ENCODE measurements at places on chromosomes 12 and 14.

DNA sequence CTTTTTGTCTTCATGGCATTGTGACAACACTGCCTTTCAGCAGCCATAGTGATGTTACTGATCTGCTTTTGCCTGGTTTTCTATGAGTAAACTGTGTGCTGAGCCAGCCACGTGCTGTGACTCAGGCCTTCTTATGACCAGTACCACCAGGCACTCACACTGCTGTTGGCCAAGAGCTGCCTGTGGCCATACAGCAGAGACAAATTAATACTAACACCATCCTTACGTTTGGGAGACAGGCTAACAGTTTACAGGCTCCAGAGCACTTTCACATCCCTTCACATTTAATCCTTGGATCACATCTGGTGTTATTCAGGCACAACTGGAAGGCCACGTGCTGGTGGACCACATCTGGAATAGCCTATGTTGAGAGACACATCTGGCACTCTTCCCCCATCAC is 377.9 kb downstream of the CCDC91 start:
- no peak for DNase-seq

GRCh38 chr12:52650520-52651081 is 1.4 kb downstream of the KRT2 start:
- DNase-seq: no peak

DNA sequence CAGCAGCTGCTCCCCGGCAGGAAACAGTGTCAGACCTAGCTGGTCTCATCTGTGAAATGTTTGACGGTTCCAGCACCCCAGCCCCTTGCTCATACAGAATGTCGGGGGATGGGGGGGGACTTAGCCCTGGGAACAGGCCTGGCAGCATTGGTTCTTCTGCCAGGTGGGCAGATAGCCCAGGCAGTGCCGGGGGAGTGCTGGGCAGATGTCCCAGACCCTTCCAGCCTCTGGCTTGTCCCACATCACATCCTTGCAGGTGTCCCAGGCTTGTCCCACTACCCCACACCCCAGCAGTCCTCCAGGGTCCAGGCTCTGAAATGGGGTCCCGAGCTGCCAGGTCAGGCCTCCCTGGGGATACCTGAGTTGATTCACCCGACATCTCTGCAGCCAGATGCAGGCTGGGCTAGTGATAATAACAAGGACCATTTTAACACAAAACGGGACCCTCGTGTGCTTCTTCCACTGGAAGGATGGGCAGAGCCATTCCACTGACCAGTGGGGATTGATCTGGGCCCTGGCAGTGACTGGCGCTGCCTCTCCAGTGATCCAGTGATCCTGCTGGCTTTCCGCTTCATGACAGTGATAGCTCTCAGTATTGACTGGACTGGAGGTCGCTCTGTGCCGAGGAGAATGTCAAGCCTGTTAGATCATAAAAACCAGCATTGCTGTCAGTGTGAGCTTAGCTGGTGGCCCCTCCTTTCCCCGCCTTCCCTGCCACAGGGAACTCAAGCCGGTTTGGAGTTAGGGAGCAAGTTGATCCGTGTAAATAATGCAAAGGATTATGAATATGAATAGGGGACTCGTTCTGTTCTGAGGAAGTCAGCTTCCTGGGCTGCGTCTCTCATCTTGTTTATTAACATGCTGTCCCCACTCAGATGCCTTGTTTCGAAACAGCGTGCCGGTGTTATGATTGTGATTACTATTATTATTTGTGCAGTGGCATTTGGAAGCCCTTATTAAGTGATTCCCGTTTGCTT is 180.6 kb downstream of the AACS start:
- no peak for DNase-seq

DNA sequence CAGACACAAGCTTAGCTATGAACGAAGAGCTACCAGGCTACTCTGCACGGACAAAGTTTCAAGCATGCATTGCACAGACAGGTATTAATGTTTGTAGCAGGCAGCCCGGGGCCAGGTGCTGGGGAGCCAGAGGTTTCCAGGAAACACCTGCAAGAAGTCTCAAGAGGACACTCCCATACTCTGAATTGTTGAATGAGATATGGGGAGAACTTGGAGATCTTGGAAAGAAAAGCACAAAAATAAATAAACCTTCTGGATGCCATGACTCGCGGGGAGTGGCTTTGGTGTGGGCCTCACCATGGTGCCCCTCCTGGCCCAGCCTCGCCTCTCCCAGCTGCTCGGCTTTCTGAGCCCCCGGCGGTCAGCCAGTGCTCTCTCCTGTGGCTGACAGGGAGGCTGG is 186.8 kb downstream of the TTC7B start:
- peak; percentile 28 for DNase-seq

DNA sequence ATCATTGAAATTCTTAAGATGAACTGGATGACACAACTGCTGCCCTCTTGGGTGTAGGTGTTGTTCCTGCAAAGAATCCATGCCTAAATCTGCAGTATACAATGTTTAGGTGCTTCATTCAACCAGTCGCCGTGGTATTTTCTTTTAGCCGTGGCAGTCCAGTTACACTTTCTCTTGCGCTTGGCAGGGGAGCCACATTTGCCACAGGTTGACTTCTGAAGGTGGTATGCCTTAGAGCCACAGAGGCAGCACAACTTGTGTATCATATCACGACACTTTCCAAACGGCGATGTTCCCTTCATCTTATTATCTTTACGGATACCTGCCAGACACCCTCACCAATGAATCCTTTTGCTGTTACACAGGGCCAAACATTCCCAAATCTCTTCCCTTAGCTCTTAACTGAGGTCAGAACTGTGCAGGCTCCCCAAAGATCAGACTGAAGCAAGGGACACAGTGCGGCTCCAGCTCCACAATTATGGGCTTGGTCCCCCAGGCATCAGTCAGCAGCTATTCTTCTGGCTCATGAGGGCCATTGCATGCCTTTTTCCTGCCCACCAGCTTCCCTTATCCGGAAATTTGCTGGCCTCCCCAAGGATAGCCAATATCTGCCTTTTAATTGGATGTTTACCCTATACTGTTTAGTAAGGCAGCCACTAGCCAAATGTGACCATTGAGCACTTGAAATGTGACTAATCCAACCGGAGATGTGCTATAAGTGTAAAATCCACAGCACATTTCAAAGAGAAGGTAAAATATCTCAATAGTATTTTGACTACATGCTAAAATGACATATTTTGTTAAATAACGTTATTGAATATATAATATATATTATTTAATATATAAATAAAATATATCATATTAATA is 50.7 kb downstream of the SENP1 start:
- DNase-seq: no peak

- no peak for DNase-seq
These were observed 267.0 kb downstream of the CPNE8 start for GRCh38 chr12:38638401-38638800.

DNA sequence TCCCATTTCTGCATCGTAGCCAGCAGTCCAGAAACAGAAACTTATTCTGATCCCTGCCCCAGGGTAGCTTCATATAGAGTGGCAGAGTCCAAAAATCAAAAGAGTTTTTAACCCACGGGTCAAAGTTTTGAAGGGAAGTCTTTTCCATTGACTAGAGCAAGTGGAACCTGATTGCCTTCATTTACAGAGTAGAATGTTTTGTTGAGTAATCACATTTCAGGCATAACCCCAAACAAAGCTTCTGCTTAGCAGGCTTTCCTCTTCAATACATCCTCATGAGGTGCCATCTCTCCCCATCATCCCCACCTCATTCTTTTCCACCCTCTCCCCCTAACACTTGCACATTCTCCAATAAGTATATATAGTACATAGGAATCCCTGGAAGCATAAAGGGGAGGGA is 516.0 kb upstream of the FBXO33 start:
- DNase-seq: no peak

DNA sequence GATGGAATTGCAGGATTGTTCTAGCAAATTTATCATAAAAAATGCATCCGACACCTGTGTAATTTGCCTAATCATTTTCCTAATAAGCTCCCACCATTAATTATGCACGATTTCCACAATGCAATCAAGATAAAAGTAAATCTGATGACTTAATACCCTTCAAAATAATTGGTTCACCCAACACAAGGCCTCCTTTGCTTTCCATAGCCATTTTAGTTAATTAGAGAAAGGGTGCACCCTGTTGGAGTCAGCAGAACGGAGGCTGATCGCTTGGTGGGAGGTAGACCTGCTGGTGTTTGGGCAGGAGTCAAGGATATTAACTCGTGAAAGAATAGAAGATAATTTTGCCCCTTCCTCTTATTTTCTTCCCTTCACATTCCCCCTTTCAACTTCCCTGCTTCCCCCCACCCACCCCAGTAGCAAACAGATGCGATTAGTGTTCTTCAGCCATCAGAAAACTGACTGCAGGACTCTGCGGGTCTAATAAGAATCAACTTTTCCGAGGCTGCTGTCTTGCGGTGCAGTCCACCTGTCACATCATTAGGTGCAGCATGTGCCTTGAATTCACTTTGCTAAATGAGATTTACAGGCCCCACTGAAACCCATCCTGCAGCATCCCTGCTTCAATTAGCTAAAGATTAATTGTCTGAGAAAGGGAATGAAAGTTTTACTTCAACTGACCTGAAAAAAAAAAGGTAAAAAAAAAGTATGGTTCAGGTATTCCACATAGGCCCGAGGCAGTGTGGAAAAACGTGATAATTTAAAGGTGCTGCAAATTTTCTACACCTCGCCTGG is 553.7 kb upstream of the LMO3 start:
- DNase-seq: no peak

DNA sequence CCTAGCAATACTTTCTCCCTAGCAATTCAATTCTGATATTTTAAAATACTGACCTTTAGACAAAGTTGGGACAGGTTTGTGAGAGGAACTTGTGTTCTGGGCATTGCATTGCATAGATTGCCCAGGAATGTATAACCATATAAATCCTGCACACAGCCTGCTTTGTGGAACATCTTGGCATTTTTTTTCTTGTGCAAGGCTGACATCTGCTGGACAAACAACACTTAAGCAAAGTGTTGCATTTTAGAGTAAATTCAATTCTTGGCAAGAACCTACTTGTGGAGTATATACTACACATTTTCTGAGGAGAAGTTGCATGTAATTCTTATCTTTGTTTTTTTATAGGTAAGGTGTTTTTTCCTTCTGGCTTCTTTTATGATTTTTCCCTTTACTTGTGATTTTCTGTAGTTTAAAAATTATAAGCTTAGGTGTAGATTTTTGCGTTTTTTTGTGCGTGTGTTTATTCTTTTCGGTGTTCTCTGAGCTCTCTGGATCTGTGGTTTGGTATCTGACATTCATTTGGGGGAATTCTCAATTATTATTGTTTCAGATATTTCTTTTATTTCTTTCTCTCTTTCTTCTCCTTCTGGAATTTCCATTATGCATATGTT is 26.4 kb downstream of the TESPA1 start:
- peak; percentile 40 for DNase-seq

GRCh38 chr12:4416276-4416675 is 29.3 kb downstream of the FGF6 start:
- DNase-seq: no peak

DNA sequence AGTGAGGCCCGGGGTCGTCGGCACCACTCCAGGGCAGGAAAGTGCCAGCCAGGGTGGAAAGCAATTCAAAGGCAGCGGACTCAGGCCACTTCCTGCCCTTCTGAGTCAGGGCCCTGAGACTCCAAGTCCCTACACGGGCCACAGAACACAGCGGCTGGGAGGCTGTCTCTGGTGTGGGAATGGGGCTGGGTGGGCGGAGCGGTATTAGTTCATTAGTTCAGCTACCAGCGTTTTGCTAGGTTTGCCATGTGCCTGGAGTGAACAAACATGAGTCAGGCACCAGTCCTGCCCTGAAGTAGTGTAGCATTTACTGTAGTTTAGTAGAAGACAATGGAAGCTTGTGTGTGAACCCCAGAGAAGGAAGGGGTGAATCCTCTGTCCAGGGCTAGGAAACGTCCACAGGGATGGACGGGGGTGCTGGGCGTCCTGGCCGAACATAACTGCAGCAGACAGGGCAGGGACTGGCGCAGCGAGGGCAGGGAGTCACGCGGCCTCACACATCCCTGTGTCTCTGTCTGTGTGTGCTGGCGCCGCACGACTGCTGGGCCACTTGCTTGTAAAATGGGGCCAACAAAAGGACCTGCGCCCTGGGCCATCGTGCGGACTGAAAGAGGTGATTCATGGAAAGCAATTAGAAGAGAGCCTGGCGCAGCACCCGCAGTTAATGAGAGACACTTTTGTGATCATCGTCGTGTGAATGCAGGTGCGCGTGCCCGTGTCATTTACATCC is 186.4 kb upstream of the PRMT8 start:
- DNase-seq: no peak

- no peak for DNase-seq
These were observed 15.4 kb downstream of the TEAD4 start for GRCh38 chr12:2974560-2974971.

- no peak for DNase-seq
These were observed 81.7 kb downstream of the CPNE8 start for GRCh38 chr12:38823738-38824137.

DNA sequence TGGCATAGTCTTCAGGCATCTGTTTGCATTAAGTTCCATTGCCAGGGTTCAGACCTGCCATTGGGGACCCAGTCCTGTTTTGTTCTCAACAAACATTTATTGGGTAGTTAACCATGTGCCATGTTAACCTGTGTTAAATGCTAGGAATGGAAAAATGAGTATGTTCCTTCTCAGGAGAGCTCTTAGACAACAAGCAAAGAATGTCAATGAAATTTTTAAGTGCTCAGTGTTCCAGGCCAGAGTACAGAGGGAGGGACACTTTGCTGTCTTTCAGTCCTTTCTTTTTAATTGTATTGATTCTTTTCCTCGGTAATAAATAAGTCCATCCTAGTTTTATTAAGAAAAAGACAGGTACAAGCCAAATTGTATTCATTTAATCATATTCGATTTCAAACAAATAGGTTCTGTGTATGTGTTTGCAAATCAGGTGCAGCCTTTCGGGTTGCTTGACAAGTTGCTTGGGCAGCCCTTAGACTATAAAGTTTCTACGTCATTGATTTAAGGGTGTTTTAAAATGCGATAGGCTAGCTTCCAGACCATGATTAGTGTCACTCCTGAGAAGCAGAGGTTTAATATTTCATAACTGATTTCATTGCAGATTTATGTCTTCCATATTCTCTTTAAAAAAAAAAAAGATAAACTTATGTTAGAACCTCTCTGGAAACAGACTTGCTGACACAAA is 123.1 kb downstream of the DERA start:
- no peak for DNase-seq

- no peak for DNase-seq
These were observed 8.8 kb upstream of the ULK1 start for GRCh38 chr12:131885543-131886057.

GRCh38 chr12:10618338-10618987 is 5.1 kb upstream of the MAGOHB start:
- DNase-seq: no peak

- DNase-seq: no peak
These were observed 411.9 kb downstream of the NELL2 start for GRCh38 chr12:44464180-44464579.

GRCh38 chr14:89344920-89345254 is 72.1 kb downstream of the FOXN3 start:
- DNase-seq: no peak

Measured in NCI-H187 treated with DMSO at 0.1 percent for 48 hours (cell line).